Non-pigmented ciliary epithelial cell (primary cell): ENCODE measurements at places on chromosomes 1 and 21.

- DNase-seq, result peak; percentile 93
These were observed 2.4 kb downstream of the ARID1A start for GRCh38 chr1:26697978-26698849.

GRCh38 chr1:155813672-155814071 lies 43.3 kb downstream of the GON4L start:
- no peak for DNase-seq

DNA sequence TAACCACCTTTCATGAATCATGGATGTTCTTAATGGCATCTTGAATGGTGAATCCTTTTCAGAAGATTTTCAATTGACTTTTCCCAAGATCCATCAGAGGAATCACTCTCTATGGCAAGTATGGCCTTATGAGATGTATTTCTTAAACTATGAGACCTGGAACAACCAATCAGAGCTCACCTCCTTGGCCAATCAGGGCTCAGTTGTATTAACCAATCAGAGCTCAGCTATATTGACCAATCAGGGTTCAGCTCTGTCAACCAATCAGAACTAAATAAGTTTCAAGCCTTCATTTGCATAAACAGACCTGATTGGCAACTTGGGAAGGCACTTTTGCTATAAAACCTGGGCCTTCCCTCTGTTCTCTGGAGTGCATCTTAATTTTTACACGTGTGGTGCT lies 13.6 kb upstream of the FAM3B start:
- DNase-seq, result no peak

- no peak for DNase-seq
These were observed 488.2 kb upstream of the PTBP2 start for GRCh38 chr1:96233422-96233821.

GRCh38 chr1:194040496-194040895 lies 854.1 kb upstream of the B3GALT2 start:
- no peak for DNase-seq

- no peak for DNase-seq
These were observed 972 bp upstream of the ENTREP3 start for GRCh38 chr1:155256058-155256852.

GRCh38 chr1:144101397-144102045 lies 129.7 kb upstream of the FAM72C start:
- DNase-seq, result no peak

GRCh38 chr1:160981584-160982411 lies 27.2 kb upstream of the ITLN2 start:
- no peak for DNase-seq

DNA sequence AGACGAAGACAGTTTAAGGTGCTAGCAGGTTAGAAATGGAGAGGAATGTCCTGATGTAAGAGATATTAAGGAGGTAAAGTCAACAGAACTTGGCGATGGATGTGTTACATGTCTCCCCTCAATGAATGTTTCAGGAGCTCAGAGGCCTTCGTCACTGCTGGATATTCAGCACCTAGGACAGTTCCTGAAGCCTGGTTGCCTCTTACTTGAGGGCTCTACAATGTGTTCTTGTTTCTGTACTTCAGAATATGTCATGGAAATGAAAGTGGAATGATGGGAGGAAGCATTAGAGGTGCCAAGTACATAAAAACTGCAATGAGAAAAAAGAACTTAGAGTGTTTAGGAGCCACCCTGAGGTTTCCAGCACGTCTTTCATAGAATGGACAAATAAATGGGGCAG lies 17.7 kb downstream of the TNR start:
- DNase-seq, result no peak

- no peak for DNase-seq
These were observed 18.5 kb upstream of the AADACL3 start for GRCh38 chr1:12697397-12697796.

- DNase-seq, result no peak
These were observed 27.0 kb upstream of the BTG2 start for GRCh38 chr1:203278082-203278884.

- DNase-seq, result no peak
These were observed 17.8 kb upstream of the EPHA2 start for GRCh38 chr1:16173447-16174260.
